ENCODE measurements at places on chromosomes 3 and 15.

- H3K4me3 ChIP-seq, result no peak overlapping the region
- no peaks in the 10 kb centered on the region for H3K27me3 ChIP-seq
- DNase-seq, result no peak
- H3K36me3 ChIP-seq, result no peaks in the 10 kb centered on the region
- no peak overlapping the region for H3K27ac ChIP-seq
These were observed 692.7 kb upstream of the GRM7 start for GRCh38 chr3:6168256-6168655.

DNA sequence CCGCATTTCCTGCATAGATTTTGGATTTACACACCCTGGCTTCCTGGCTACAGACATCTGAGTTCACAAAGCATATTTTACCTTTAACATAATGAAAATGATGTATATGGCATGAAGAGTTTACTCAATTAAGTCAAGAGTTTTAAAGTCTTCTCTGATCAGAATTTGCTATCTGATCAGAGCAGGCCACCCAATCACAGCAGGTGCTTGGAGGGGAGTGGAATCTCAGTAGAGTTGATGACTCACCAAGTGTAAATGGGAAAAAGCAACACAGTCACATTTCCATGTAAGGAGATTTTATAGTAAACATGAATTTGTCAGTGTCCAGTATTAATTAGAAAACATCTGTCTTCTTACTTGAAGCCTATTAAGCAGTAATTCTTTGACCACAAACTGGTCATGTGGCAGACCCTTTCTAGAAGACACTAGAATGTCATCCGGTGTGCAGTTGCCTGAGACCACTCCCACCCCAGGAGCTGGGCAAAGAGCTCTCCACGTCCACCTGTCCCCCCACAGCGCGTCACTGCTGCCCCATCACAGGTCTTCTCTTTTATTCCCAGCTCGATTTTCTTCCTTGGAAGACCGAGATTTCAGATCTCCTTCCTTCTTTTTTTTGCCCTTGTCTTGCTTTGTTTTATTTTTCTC lies 10.8 kb downstream of the MESD start:
- no peak overlapping the region for H3K4me3 ChIP-seq
- no peaks in the 10 kb centered on the region for H3K27me3 ChIP-seq
- no peaks in the 10 kb centered on the region for H3K4me1 ChIP-seq

- no peak for DNase-seq
- peaks cover 19% of the 10 kb centered on the region for H3K27me3 ChIP-seq
- H3K27ac ChIP-seq, result no peak overlapping the region
These were observed 35.8 kb upstream of the UMPS start for GRCh38 chr3:124694486-124694885.

GRCh38 chr15:90343302-90343790 lies 8.7 kb upstream of the ZNF774 start:
- no peak overlapping the region for H3K4me3 ChIP-seq
- no peaks in the 10 kb centered on the region for H3K36me3 ChIP-seq
- no peaks in the 10 kb centered on the region for H3K4me1 ChIP-seq
- no peaks in the 10 kb centered on the region for H3K27me3 ChIP-seq
- H3K27ac ChIP-seq, result no peak overlapping the region
- DNase-seq, result no peak

GRCh38 chr3:25372167-25372566 lies 55.9 kb upstream of the RARB start:
- DNase-seq, result no peak
- no peaks in the 10 kb centered on the region for H3K27me3 ChIP-seq
- no peak overlapping the region for H3K4me3 ChIP-seq
- H3K4me1 ChIP-seq, result no peaks in the 10 kb centered on the region

DNA sequence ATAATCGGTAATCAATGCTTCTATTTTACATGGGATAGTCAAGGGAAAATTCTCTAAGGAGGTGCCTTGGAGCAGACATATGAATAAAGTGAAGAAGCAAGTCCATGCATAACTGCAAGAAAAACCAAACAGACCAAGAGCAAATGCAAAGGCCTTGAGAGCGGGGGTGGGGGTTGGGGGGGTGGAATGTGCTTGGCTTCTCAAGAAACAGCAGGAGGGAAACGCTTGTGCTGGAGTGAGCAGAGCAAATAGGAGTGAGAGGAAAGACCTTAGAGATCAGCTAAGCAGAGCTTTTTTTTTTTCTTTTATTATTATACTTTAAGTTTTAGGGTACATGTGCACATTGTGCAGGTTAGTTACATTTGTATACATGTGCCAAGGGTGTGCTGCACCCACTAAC lies 260.8 kb downstream of the ARPP21 start:
- no peak overlapping the region for H3K27ac ChIP-seq
- no peaks in the 10 kb centered on the region for H3K36me3 ChIP-seq
- H3K4me1 ChIP-seq, result no peaks in the 10 kb centered on the region
- no peaks in the 10 kb centered on the region for H3K27me3 ChIP-seq
- no peak for DNase-seq

- no peaks in the 10 kb centered on the region for H3K36me3 ChIP-seq
- no peak for DNase-seq
- H3K4me3 ChIP-seq, result no peak overlapping the region
- H3K4me1 ChIP-seq, result no peaks in the 10 kb centered on the region
- no peaks in the 10 kb centered on the region for H3K27me3 ChIP-seq
These were observed 268.0 kb upstream of the PROK2 start for GRCh38 chr3:72052841-72053409.
